ENCODE measurements at places on chromosomes 4 and X.

GRCh38 chr4:100466501-100466900 is 51.3 kb downstream of the EMCN start:
- DNase-seq: no peak

DNA sequence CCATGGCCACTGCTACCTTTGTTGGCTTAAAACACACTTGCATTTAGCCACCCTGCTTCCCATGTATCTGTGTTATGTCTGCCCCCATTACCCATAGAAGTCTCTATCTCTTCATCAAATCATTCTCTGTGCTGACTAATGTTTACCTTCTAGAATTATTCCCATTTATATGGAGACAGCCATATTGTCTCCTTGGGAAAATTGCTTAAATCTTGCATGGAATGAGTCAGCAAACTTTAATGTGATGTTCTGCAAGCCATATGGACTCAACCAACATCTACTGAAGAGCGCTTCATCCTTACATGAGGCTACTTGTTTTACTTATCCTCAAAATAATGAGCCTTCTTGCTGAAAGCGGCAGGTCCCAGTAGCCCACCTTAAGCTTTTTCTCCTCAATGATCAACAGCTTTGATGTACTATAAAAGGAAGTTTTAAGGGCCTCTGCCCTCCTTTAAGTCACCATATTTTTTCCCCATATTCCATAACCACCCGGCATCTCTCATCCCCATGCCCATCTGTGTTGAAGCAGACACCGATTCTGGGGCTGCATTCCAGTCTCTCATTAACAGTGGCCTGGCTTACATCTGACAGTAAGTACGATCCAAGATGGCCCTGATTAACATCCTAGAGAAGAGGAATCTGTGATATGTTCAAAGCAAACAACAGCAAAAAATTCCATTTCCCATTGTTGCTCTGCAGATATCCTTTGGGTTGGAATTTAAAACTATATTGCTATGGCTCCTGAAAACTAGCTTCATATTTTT is 130.4 kb downstream of the ARHGAP6 start:
- DNase-seq: no peak

DNA sequence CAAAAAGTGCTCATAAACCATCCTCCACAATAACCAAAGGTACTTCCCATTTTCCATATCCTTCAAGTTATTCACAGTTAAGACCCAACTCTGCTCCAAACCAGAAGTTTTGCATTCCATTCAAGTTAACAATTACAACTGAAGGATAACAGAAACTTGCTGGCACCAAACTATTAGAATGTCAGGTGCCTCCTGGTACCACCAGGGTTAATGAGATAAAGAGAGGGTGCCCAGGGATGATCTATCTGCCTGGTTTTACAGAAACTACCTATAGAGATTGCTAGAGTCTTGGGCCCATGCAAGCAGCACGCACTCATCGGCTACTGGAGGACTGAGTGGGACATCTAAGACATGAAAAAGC is 114.6 kb downstream of the RBM47 start:
- DNase-seq: no peak

GRCh38 chr4:19134685-19135084 is 1113.1 kb upstream of the LCORL start:
- no peak for DNase-seq

DNA sequence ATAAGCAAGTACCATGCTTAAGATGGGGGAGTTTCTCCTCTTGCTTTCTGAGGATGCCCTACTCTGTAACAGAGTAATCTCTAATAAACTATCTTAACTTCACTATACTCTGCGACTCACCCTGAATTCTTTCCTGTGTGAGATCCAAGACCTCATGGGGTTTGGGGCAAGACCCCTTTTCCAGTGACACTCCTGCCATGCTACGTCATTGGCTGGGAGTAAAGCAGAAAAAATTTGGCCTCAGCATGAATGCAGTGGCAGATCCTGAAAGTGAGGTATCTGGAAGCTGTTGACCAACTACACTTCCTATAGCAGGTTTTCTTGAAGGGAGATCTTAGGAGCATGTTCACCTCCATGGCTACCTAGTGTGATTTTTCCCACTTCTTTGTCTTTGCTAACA is 109.1 kb upstream of the MED14 start:
- no peak for DNase-seq

- peak; percentile 65 for DNase-seq
Measured at GRCh38 chr4:73964862-73965611, 16.8 kb downstream of the PF4 start.

DNA sequence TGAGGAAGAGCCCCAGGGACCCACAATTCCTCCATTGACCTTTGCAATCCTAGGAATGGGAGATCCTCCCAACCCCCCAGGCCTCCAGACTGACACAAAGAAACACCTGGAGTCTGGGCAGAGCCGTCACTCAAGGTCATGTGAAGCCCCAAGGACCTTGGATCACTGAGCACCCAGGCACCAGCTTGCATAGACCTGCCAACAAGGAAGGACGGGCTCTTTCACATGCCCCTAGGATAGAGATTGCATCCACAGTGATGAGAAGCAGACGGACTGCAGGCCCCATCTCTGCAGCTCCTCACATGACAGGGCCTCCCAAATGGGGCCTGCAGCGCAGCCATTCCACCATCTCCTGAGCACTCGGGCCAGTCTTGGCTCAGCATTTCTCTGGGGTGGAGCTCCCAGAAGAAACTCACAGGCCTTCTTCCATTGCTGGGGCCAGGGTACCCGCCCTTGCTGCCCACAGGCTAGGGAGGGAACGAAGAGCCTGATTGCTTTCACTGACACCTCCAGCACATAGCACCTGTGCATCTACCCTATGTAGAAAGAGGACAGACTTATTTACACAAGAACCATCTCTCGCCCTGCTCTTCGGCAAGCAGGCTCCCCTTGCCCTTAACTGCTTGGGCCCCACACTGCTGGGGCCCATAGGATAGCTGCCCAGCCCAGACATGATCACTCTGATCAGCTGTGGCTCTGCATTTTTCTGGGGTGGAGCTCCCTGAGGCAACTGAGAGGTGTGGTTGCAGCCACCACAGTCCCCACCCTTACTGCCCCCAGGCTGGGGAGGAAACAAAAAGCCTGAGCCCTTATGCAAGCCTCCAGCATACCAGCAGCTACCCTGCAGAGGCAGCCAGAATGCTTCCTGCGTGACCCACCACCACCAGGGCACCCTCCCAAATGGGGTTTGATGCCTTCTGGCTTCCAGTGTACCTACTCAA is 185.7 kb upstream of the ZCCHC13 start:
- DNase-seq: no peak

DNA sequence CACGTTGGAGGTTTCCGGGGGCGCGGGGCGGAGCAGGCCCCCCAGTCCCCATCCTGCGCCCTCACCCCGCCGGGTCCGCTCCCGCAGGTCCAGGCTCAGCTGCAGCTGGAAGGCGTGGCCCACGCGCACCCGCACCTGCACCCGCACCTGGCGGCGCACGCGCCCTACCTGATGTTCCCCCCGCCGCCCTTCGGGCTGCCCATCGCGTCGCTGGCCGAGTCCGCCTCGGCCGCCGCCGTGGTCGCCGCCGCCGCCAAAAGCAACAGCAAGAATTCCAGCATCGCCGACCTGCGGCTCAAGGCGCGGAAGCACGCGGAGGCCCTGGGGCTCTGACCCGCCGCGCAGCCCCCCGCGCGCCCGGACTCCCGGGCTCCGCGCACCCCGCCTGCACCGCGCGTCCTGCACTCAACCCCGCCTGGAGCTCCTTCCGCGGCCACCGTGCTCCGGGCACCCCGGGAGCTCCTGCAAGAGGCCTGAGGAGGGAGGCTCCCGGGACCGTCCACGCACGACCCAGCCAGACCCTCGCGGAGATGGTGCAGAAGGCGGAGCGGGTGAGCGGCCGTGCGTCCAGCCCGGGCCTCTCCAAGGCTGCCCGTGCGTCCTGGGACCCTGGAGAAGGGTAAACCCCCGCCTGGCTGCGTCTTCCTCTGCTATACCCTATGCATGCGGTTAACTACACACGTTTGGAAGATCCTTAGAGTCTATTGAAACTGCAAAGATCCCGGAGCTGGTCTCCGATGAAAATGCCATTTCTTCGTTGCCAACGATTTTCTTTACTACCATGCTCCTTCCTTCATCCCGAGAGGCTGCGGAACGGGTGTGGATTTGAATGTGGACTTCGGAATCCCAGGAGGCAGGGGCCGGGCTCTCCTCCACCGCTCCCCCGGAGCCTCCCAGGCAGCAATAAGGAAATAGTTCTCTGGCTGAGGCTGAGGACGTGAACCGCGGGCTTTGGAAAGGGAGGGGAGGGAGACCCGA is 14.0 kb downstream of the SHOX start:
- peak; percentile 59 for DNase-seq

- DNase-seq: no peak
Measured at GRCh38 chrX:150715184-150715583, 22.0 kb downstream of the MTMR1 start.

- no peak for DNase-seq
Measured at GRCh38 chr4:61277785-61278760, 77.9 kb downstream of the ADGRL3 start.

DNA sequence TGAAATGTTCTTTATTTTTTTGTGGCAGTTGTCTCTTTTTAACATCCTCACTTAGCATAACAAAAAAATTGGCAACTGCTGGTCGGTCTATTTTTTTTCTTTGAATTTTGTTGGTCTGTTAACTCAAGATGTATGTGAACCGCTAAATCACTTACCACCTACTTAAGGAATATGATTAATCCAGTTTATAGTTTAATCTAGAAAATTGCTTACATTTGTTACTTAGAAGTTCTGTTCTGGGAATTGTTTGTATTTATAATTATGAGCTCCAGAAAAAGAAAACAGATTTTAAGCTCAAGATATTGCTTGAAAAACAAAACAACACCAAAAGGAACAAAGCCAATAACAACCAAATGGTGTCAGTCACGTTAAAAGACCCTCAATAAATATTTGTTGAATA is 66.1 kb upstream of the KLHL13 start:
- DNase-seq: no peak

- no peak for DNase-seq
Measured at GRCh38 chrX:129646566-129647417, 8.0 kb downstream of the APLN start.

GRCh38 chr4:38663090-38663800 is 754 bp upstream of the KLF3 start:
- DNase-seq: peak; percentile 85

GRCh38 chrX:13717700-13718472 is 16.5 kb downstream of the TRAPPC2 start:
- no peak for DNase-seq

- DNase-seq: no peak
Measured at GRCh38 chr4:21002976-21003375, 302.7 kb downstream of the PACRGL start.

- DNase-seq: peak; percentile 83
Measured at GRCh38 chr4:38489011-38489861, 174.8 kb upstream of the KLF3 start.

DNA sequence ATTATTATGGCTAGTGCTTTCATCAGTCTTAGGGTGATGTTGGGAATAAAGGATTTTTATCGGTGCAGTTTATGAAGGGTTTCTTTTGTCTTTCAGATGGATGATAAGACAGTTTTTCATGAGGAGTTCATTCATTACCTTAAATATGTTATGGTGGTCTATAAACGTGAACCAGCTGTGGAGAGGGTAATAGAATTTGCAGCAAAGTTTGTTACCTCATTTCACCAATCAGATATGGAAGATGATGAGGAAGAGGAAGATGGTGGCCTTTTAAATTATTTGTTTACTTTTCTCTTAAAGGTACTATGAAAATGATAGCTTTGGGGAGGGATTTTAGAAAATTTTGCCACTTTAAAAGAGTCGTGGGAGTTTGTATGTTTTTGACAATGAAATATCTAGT is 1.3 kb downstream of the NCAPG start:
- no peak for DNase-seq

GRCh38 chr4:151803246-151803645 is 42.4 kb upstream of the GATB start:
- DNase-seq: no peak

- no peak for DNase-seq
Measured at GRCh38 chr4:106690487-106690886, 321.9 kb upstream of the GIMD1 start.

GRCh38 chrX:2373615-2374014 is 127.2 kb downstream of the DHRSX start:
- DNase-seq: no peak

GRCh38 chr4:154001193-154001592 is 212.3 kb upstream of the SFRP2 start:
- no peak for DNase-seq

- DNase-seq: no peak
Measured at GRCh38 chrX:111411983-111412382, at the start of gene DCX. Gene DCX, minus strand, starts transcription at chrX:111412192. Its CDS starts 1,794 bp downstream, at chrX:111410398.

GRCh38 chrX:118350221-118350620 is 4.3 kb downstream of the WDR44 start:
- DNase-seq: no peak

GRCh38 chrX:153635788-153636668 is 11.0 kb upstream of the DUSP9 start:
- DNase-seq: peak; percentile 66

Measured in ecto neural progenitor cell (in vitro differentiated cells).